ENCODE measurements at places on chromosomes 4 and X. TPM values are rescaled to one million over a fixed set of nuclear protein-coding genes. Genes with fewer than 3 reads are reported as not detected.

DNA sequence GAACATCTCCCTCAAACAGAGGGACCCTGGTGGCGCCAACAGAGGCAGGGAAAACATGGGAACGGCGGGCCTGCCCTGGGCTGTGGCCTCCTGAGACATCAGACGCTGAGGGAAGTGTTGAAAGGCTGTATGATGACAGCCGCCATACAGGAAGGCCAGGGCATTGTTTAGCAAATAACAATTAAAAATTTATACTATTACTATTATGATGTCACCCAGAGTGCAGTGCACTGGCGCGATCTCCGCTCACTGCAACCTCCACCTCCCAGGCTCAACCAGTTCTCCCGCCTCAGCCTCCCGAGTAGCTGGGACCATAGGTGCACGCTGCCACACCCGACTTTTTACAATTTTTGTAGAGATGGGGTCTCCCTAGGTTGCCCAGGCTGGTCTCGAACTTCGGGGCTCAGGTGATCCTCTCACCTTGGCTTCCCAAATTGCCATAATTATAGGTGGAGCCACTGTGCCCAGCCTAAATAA, 54.6 kb downstream of the CPZ start:
- DNase-seq, result no peak
- H3K36me3 ChIP-seq, result no peaks in the 10 kb centered on the region
- H3K27ac ChIP-seq, result no peak overlapping the region
- H3K27me3 ChIP-seq, result no peaks in the 10 kb centered on the region
- H3K4me1 ChIP-seq, result no peaks in the 10 kb centered on the region
- H3K4me3 ChIP-seq, result no peak overlapping the region

DNA sequence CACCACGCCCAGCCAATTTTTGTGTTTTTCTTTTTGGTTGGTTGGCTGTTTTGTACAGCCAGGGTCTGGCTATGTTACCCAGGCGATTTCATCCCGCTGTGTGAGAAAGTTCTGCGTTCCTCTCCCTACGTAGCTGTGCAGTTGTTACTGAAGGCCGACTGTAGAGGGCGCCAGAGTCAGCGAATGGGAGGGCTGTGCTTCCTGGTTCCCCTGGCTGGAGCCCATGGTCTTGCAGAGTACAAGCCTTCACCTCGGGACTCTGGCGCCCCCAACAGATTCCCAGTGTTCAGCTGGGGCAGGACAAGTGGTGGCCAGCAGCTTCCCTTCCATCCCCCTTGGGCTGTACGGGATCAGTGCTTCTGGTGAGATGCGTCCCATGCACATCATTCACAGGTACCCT, 5.6 kb upstream of the CT45A1 start:
- H3K36me3 ChIP-seq, result no peaks in the 10 kb centered on the region
- no peaks in the 10 kb centered on the region for H3K4me1 ChIP-seq
- H3K27ac ChIP-seq, result no peak overlapping the region
- no peaks in the 10 kb centered on the region for H3K27me3 ChIP-seq
- peak; percentile 71 for DNase-seq
- H3K4me3 ChIP-seq, result no peak overlapping the region

- peaks cover 60% of the 10 kb centered on the region for H3K27me3 ChIP-seq
- peaks cover 15% of the 10 kb centered on the region for H3K4me1 ChIP-seq
- H3K36me3 ChIP-seq, result no peaks in the 10 kb centered on the region
Measured at GRCh38 chr4:155666344-155667221, at the start of gene GUCY1A1. GUCY1A1 (plus strand) TSS chr4:155666848; CDS start chr4:155696868, 30,020 bp downstream.

GRCh38 chr4:95857761-95858160, 17.9 kb downstream of the PDHA2 start:
- no peaks in the 10 kb centered on the region for H3K36me3 ChIP-seq
- H3K27ac ChIP-seq, result no peak overlapping the region
- no peaks in the 10 kb centered on the region for H3K27me3 ChIP-seq
- H3K4me1 ChIP-seq, result no peaks in the 10 kb centered on the region

- no peak overlapping the region for H3K4me3 ChIP-seq
- H3K27ac ChIP-seq, result no peak overlapping the region
- no peaks in the 10 kb centered on the region for H3K4me1 ChIP-seq
- H3K36me3 ChIP-seq, result no peaks in the 10 kb centered on the region
Measured at GRCh38 chrX:129092757-129093156, 430.5 kb downstream of the SMARCA1 start.

GRCh38 chr4:54773022-54773421, 115.3 kb downstream of the KIT start:
- H3K4me3 ChIP-seq, result no peak overlapping the region
- DNase-seq, result no peak
- no peaks in the 10 kb centered on the region for H3K4me1 ChIP-seq
- no peaks in the 10 kb centered on the region for H3K36me3 ChIP-seq
- H3K27me3 ChIP-seq, result no peaks in the 10 kb centered on the region

The CTAG2 gene
- total RNA-seq, result not detected
